ENCODE measurements at places on chromosomes 5 and 9.

DNA sequence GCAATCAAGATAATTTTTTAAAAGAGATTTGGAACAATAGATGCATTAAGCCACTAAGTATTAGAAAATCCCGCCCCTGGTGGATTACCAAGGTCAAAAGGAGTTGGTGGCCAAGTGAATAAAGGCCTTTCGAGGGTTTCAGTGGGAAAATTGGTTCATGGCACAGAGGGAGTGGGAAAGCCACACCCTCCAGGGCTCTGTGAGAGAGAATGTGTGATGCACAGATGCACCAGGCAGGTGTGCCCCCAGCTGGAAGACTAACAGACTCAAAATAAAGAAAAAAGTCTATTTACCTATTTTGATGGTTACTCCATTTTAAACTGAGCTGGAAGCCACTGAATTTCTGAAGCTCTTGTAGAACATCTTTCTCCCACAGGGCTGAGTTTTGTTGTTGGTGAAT, 278.0 kb downstream of the DRD1 start:
- H3K4me1 ChIP-seq, result no peaks in the 10 kb centered on the region
- no peaks in the 10 kb centered on the region for H3K36me3 ChIP-seq
- H3K27ac ChIP-seq, result no peak overlapping the region
- H3K4me3 ChIP-seq, result no peak overlapping the region
- no peak for DNase-seq

- no peaks in the 10 kb centered on the region for H3K36me3 ChIP-seq
- H3K27me3 ChIP-seq, result peaks cover 10% of the 10 kb centered on the region
- peaks cover 23% of the 10 kb centered on the region for H3K4me1 ChIP-seq
- peak; percentile 75 for DNase-seq
- H3K4me3 ChIP-seq, result no peak overlapping the region
Measured at GRCh38 chr9:81490605-81491331, 198.6 kb downstream of the TLE1 start.

GRCh38 chr5:80240368-80240986, 15.4 kb downstream of the SERINC5 start:
- H3K27me3 ChIP-seq, result no peaks in the 10 kb centered on the region
- no peak overlapping the region for H3K27ac ChIP-seq
- peaks cover 5% of the 10 kb centered on the region for H3K36me3 ChIP-seq

DNA sequence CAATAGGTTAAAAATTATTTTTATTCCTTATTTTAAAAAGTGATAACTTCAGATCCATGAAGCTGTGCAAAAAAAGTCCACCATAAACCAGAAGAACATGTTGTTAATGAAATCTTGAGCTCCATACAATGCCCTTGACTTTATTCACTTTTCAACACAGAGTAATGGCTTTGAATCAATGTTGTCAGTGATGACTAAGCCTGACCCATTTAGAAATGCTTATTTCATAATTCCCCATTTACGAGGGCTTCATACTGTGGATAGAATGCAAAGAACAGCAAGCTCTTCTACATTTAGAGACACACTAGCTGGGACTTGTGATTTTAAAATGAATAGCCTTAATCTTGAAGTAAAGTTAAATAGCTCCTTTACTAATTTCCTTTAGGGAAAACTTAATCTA, 25.7 kb upstream of the IL9 start:
- no peaks in the 10 kb centered on the region for H3K36me3 ChIP-seq
- H3K27me3 ChIP-seq, result peaks cover 84% of the 10 kb centered on the region
- DNase-seq, result peak; percentile 72
- H3K4me1 ChIP-seq, result no peaks in the 10 kb centered on the region

GRCh38 chr5:127092690-127093089, 19.4 kb upstream of the C5orf63 start:
- H3K36me3 ChIP-seq, result no peaks in the 10 kb centered on the region
- H3K4me1 ChIP-seq, result peaks cover 25% of the 10 kb centered on the region
- peak; percentile 72 for DNase-seq
- no peaks in the 10 kb centered on the region for H3K27me3 ChIP-seq

DNA sequence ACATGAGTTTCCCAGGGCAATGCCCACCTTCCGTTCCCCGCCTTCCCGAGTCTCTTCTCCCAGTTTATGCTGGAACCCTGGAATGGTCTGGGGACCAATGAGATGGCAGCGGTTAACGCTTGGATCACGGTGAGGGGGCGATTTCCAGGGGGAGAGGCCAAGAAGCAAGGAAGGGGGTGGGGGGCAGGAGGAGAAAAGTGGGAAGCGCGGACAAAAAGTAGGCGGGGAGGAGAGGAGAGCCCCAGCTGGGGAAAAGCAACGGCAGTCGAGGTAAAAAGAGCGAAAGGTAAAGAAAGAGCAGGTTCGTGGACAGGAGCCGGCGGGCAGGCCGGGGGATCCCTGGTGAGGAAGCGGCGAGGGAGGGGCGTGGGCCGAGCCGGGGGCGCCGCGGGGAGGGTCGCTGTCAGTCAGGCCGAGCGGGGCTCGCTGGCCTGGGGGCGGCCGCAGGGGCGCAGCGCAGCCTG, 508 bp upstream of the SNCAIP start:
- H3K4me3 ChIP-seq, result peak overlapping the region; percentile 77
- H3K27ac ChIP-seq, result no peak overlapping the region
- H3K4me1 ChIP-seq, result peaks cover 17% of the 10 kb centered on the region
- H3K36me3 ChIP-seq, result no peaks in the 10 kb centered on the region
- H3K27me3 ChIP-seq, result peaks cover 13% of the 10 kb centered on the region
- DNase-seq, result no peak
